Cardiac fibroblast (primary cell): ENCODE measurements at places on chromosomes 12 and 14.

GRCh38 chr12:104969343-104969742 lies 11.3 kb upstream of the SLC41A2 start:
- no peak for DNase-seq

DNA sequence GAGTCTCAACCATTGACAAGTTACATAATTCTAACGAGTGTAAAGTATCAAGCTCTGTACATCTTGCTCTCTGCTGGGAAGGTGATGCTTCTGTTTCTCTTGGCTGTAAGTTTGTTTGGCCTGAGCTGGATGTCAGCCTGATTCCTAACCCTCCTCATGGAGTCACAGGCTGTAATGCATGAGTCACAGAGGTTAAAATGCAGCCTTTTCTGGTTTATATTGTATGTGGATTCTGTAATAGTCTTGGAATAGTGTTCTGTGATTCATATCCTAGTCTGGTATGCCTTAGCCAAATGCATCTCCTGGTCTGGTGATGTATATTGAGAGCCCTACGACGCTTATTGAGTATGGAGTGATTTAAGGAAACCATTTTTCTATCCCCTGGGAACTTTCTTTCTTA lies 104.5 kb upstream of the FRMD6 start:
- DNase-seq = peak; percentile 100

- DNase-seq = no peak
Measured at GRCh38 chr12:32589165-32589865, 89.8 kb upstream of the DNM1L start.

GRCh38 chr12:26122681-26123481 lies 2.0 kb downstream of the BHLHE41 start:
- DNase-seq = peak; percentile 82

DNA sequence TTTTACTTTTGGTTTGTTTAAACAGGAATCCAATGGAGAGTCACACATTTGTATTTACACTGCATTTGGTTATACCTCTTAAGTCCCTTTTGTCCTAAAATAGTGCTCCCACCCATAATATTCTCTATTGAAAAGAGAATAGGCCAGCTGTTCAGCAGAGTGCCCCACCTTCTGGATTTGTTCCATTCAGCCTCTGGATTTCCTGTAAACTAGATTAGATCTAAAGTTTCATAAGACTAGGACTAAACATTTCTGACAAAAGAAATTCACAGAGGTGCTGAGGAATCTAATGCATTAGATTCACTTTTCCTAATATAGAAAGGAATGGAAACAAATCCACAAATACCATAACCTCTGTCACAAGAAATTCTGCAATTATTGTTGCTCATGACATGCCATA lies 38.1 kb downstream of the GCH1 start:
- DNase-seq = peak; percentile 16

GRCh38 chr12:24921251-24922038 lies 27.5 kb downstream of the BCAT1 start:
- peak; percentile 61 for DNase-seq

DNA sequence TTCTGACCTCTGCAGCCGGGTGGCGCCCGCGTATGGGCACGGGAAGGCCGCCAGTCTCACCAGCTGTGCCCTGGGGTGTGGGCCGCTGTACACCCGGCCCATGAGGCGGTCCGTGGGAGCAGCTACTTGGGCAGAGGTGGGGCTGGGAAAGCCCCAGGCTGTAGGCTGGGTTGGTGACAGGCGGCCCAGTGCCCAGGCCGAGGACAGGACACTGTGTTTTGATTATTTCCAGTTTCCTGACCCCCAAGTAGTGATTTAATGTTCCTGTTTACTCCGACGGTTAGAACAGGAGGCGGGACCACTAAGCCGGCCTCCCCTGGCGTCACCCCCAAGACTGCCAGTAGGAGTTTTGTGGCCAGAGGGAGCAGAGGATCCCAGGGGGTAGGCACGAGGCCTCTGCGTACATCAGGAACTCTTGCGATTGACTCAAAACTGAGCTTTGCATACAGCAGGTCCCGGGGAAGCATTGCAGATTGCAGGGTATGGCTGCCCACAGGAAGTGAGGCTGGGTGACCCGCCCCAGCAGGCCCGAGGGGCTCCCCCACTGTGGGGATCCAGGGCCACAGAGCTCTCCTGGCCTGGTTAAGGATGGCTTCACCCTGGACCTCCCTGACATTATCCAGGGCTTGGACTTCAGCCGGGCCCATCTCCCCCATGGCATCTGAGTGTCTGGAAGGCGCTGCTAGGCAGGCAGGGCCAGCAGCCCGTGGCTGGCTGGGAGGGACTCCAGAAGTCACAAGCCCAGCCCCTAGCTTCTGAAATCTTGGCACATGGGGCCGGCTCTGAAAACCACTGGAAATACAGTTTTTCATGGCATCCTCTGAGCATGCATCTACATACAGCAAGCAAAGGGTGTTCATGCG lies 42.5 kb upstream of the DIO3 start:
- DNase-seq = peak; percentile 4

GRCh38 chr12:104122298-104122697 lies 15.7 kb downstream of the NFYB start:
- no peak for DNase-seq

DNA sequence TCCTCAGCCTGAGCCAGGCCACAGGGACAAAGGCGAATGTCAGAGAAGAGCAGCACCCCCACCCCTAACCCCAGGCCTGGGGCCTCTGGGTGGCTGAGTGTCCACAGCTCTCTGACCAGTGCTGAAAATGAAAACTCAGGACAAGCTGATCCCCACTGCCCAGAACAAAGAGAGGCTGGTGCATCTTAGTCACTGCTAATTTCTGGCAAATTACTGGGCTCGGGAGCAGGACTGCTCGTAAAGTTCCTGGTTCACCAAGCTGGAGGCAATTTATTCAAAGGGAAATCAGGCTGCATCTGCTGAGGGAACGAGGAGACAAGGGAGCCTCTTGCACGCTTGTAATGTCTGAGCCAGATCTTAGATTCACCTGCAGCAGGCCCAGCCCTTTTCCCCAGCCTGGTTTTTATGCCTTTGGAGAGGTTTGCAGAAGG lies 43.2 kb downstream of the CALM1 start:
- no peak for DNase-seq

GRCh38 chr12:14936224-14936861 lies 2.0 kb downstream of the ERP27 start:
- DNase-seq = no peak
